Smooth muscle cell of bladder (primary cell): ENCODE measurements at places on chromosomes 7 and 10. TPM values are rescaled to one million over a fixed set of nuclear protein-coding genes. Genes with fewer than 3 reads are reported as not detected.

Gene NEURL1
- total RNA-seq = 0.57 and 1.6 TPM in 2 replicates

Gene MKLN1
- total RNA-seq = 30.6 and 38.9 TPM in 2 replicates

Gene RARRES2
- total RNA-seq = 46.9 and 66.8 TPM in 2 replicates

Gene FZD8
- 7.0 and 23.1 TPM in 2 replicates for total RNA-seq

Gene OPN1SW
- total RNA-seq = not detected in 2 replicates

Gene ABCA13
- 0.55 and 1.4 TPM in 2 replicates for total RNA-seq

Gene KLF14
- total RNA-seq = 0.09 TPM in 1 of 2 replicates, not detected in the other

Gene EFCAB10
- not detected in 2 replicates for total RNA-seq

Gene EPHB6
- total RNA-seq = 0.65 and 2.6 TPM in 2 replicates

Gene AP5Z1
- 21.6 and 25.4 TPM in 2 replicates for total RNA-seq

Gene C7orf33
- total RNA-seq = not detected in 2 replicates

Gene ZNF239
- total RNA-seq = 5.3 and 6.8 TPM in 2 replicates

Gene CALY
- total RNA-seq = not detected in 2 replicates

Gene EBLN1
- not detected in 2 replicates for total RNA-seq

Gene OR2A42
- total RNA-seq = under 0.01 TPM in 1 of 2 replicates, not detected in the other

Gene DENND2A
- 15.6 and 37.5 TPM in 2 replicates for total RNA-seq

Gene PIP
- not detected in 2 replicates for total RNA-seq

Gene OR9A2
- not detected in 2 replicates for total RNA-seq

Gene ATRNL1
- total RNA-seq = under 0.01 and 0.18 TPM in 2 replicates

Gene RUFY2
- 16.1 and 17.9 TPM in 2 replicates for total RNA-seq

Gene STOX1
- 0.14 and 0.18 TPM in 2 replicates for total RNA-seq

Gene ADAM12
- 23.6 and 85.8 TPM in 2 replicates for total RNA-seq

Gene STX1A
- total RNA-seq = 10.2 and 10.7 TPM in 2 replicates

Gene SLC18A3
- not detected in 2 replicates for total RNA-seq

Gene ALKBH4
- total RNA-seq = 10.0 and 10.9 TPM in 2 replicates

Gene FZD1
- 9.5 and 15.6 TPM in 2 replicates for total RNA-seq

Gene ZWINT
- total RNA-seq = 4.3 and 6.4 TPM in 2 replicates

Gene TUBB8
- under 0.01 TPM in 1 of 2 replicates, not detected in the other for total RNA-seq
